ENCODE measurements at places on chromosomes 11 and 22. TPM values are rescaled to one million over a fixed set of nuclear protein-coding genes. Genes with fewer than 3 reads are reported as not detected.

The MGAT3 gene
- total RNA-seq, result under 0.01 TPM

The VSIG2 gene
- total RNA-seq, result 1.1 TPM

The DMC1 gene
- total RNA-seq, result 1.5 TPM

The KRTAP5-11 gene
- not detected for total RNA-seq
